ENCODE measurements at places on chromosomes 1 and 21.

DNA sequence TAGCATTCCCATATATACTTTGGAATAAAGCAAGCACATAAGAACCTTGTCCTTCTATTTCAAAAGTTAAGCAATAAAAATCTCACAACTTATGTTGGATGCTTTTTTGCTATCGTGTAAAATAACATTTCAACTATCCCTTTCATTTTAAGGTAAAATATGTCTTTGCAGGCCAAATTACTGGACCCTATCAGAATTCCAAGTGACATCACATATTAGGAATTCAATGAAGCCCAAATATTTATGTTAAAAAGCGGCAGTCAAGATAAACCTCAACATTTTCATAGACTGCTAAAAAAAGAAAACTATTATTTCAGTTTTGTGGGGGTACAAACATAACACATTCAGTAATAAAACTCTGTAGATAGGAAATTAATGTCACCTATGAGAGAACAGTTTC, 252.0 kb downstream of the KCTD3 start:
- no peak for DNase-seq

DNA sequence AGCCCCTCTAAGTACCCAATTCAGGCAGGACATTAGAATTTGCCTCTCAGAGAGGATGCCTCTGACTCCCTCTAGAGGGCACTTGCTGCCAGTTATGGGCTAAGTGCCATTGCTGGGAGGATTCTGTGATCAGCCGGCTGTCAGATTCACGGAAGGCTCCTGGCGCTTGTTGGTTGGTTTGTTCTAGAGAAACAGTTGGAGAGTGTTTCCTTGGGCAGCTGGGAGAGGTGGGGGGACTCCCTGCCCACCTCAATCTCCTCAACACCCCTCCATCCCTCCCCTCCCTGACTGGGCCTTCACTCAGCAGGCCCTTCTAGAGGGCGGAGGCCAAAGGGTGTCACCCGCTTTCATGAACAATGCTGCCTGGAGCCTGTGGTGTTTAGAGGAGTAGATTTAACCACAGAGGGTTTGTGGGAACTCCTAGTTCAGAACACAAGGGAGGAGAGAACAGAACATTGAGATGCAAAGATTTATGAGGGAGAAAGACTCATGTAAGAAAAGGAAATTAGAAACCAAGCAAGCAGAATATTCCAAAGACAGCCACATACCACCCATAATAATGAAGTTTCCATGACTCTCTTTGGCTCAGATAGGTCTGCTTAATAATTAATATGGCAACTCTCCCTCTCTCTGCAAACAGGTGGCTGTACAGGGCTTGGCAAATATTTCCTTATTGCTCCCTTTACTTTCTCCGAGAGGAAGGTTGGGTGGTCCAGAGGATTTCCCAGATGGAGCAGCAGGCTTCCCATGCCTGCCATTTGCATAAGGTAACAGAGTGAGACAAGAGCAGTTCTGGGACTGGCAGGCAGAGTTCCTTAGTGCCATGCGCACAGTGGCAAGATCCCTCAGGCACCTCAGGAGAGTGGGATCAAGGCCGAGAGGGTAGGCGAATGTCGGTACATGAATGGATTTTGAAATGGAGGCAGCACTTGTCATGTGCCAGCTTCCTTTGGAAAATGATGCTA, 30.0 kb upstream of the ACP6 start:
- DNase-seq, result peak; percentile 59

DNA sequence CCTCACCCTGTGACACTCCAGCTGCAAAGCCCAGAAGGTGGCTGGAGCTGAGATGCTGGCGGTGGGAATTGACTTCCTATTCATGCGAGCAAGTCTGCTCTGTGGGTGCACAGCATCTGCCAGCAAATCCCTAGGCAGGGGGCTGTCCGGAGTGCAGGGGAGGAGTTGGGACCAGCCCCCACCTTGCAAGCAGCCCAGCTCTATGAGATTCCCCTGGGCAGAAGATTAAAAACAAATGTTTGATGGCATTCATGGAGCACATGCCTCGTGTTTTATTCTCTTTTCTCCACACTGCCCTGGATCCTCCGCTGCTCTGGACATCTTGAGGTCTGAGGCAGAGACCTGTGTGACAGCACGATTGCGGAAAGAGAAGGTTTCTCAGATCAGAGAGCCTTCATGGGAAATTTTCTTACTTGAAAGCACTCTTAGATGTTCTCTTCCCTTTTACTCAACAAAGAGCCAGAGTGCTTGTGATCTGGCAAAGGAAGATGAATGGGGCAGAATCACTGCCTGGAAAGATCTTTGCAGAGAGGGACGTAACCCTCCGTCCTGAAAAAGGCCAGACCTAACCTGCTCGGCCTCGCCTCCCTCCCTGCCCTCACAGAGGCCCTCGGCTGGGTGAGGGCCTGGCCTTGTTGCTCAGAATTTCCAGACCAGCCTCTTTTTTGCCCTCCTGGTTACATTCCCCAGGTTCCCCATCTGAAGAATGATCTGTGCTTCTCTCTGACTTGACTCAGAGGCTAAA, 597.1 kb downstream of the KIF26B start:
- no peak for DNase-seq

GRCh38 chr1:174942547-174943255, 57.0 kb upstream of the CACYBP start:
- peak; percentile 79 for DNase-seq

GRCh38 chr1:197234581-197234980, 33.5 kb upstream of the CRB1 start:
- no peak for DNase-seq

GRCh38 chr1:76073481-76073880, 1.1 kb upstream of the ST6GALNAC3 start:
- DNase-seq, result no peak
